Endothelial cell of coronary artery (primary cell): ENCODE measurements at places on chromosomes 3 and 15. TPM values are rescaled to one million over a fixed set of nuclear protein-coding genes. Genes with fewer than 3 reads are reported as not detected.

Gene ROBO1
- 22.9 and 23.0 TPM in 2 replicates for total RNA-seq

Gene FURIN
- total RNA-seq: 58.0 and 86.0 TPM in 2 replicates

Gene TLR9
- not detected in 2 replicates for total RNA-seq

Gene CHRD
- total RNA-seq: 0.09 and 0.28 TPM in 2 replicates

Gene BNIP2
- 114 and 115 TPM in 2 replicates for total RNA-seq

Gene PARP15
- total RNA-seq: 0.18 and 0.19 TPM in 2 replicates

Gene DUOXA1
- not detected in 2 replicates for total RNA-seq

Gene GOLGA8R
- 0.54 and 1.9 TPM in 2 replicates for total RNA-seq

Gene ADIPOQ
- total RNA-seq: under 0.01 TPM in 1 of 2 replicates, not detected in the other

Gene ACOX2
- 2.8 and 4.0 TPM in 2 replicates for total RNA-seq

Gene NME9
- 0.27 TPM in 1 of 2 replicates, not detected in the other for total RNA-seq

Gene ANKUB1
- total RNA-seq: not detected in 2 replicates

Gene BCL2A1
- total RNA-seq: 0.19 and 2.3 TPM in 2 replicates

Gene WDR93
- under 0.01 TPM in 2 replicates for total RNA-seq

Gene SLC28A1
- not detected in 2 replicates for total RNA-seq

Gene PDCD7
- total RNA-seq: 10.3 and 12.5 TPM in 2 replicates

Gene SYNPR
- not detected in 2 replicates for total RNA-seq

Gene RLBP1
- not detected in 2 replicates for total RNA-seq

Gene MORC1
- not detected in 2 replicates for total RNA-seq

Gene EFCAB12
- total RNA-seq: under 0.01 TPM in 1 of 2 replicates, not detected in the other

Gene COL7A1
- 0.18 and 1.4 TPM in 2 replicates for total RNA-seq

Gene USP8
- 35.1 and 39.7 TPM in 2 replicates for total RNA-seq

Gene HYAL2
- total RNA-seq: 442 and 623 TPM in 2 replicates

Gene WDR49
- 0.27 TPM in 1 of 2 replicates, not detected in the other for total RNA-seq

Gene LRRIQ4
- not detected in 2 replicates for total RNA-seq

Gene PGBD4
- 0.90 and 2.0 TPM in 2 replicates for total RNA-seq

Gene ARL8B
- total RNA-seq: 45.0 and 47.2 TPM in 2 replicates

Gene TRIM71
- not detected in 2 replicates for total RNA-seq

Gene CPEB1
- not detected in 2 replicates for total RNA-seq

Gene FOXB1
- not detected in 2 replicates for total RNA-seq

Gene PIGZ
- total RNA-seq: 2.2 and 2.4 TPM in 2 replicates

Gene TTLL13
- under 0.01 TPM in 1 of 2 replicates, not detected in the other for total RNA-seq

Gene CDV3
- total RNA-seq: 179 and 228 TPM in 2 replicates

Gene ARGFX
- not detected in 2 replicates for total RNA-seq

Gene NMNAT3
- 0.27 and 0.85 TPM in 2 replicates for total RNA-seq

Gene CACNA1D
- 0.09 TPM in 1 of 2 replicates, not detected in the other for total RNA-seq

Gene CHRNA3
- not detected in 2 replicates for total RNA-seq

Gene GABRR3
- not detected in 2 replicates for total RNA-seq

Gene PLAAT1
- total RNA-seq: 0.45 TPM in 1 of 2 replicates, not detected in the other

Gene REC114
- total RNA-seq: not detected in 2 replicates

Gene TF
- total RNA-seq: under 0.01 and 0.36 TPM in 2 replicates

Gene CLDN16
- total RNA-seq: under 0.01 TPM in 2 replicates

Gene SERPINI1
- total RNA-seq: 0.36 and 0.38 TPM in 2 replicates

Gene CLDN11
- total RNA-seq: 1.3 and 277 TPM in 2 replicates
